Activated CD4-positive, alpha-beta memory T cell treated with anti-CD3 and anti-CD28 coated beads for 36 hours (primary cell): ENCODE measurements at places on chromosomes 1 and 21. TPM values are rescaled to one million over a fixed set of nuclear protein-coding genes. Genes with fewer than 3 reads are reported as not detected.

DNA sequence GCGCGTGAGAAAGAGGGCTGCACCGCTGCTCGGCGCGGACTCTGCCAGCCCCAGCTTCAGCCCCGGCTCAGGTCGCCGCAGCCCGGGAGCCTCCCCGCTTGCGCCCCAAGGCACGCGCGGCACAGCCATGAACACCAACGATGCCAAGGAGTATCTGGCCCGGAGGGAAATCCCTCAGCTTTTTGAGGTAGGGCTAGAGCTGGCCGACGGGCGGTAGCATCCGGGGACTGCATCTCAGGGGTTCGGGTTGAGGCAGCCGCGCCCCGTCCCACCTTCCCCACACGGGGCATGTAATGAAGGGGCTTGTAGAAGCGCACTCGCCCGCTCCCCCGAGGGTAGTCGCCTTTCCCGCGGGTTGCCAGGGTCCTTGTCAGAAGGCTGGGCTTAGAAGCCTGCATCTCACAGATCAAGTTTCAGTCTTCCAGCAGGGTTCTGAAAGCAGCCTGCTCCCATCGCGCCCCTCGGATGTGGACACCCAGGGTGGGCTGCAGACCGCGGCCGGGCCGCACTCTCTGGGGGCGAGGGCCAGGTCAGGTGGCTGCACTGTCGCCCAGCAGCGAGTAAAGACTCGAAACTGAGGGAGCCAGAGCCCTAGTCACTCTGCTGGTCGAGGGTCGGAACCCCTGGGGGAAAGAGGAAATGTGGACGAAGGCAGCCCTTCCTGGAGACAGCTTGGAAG, 507 bp downstream of the AK5 start:
- no peak overlapping the region for H3K27ac ChIP-seq
- DNase-seq: peak; percentile 50
- H3K27me3 ChIP-seq: peaks cover 5% of the 10 kb centered on the region
- peak overlapping the region; percentile 64 for H3K4me3 ChIP-seq

DNA sequence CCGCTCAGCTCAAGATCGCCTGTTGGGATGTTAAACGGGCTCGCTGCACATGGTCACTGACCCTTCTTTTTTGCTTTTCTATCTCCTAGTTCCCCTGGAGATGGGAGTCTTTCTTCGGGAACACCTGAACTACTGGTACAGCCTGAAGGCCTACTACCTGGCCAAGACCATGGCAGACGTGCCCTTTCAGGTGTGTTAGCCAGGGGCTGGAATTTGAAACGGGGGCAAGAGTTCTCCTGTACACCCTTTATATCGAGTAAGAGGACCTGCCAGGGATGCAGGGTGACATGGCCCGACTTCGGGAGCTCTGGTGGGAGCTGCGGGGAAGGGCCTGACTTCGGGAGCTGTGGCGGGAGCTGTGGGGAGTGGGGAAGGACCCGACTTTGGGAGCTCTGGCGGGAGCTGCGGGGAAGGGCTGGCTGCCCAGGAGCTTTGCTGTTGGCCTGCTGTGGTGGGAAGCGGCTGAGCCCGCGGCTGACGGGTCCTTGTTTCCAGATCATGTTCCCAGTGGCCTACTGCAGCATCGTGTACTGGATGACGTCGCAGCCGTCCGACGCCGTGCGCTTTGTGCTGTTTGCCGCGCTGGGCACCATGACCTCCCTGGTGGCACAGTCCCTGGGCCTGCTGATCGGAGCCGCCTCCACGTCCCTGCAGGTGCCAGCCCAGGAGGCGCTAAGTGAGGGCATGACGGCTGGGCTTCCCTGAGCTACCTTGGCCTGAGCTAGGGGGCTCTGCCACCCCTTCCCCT, 24.0 kb downstream of the TFF3 start:
- H3K27me3 ChIP-seq: no peaks in the 10 kb centered on the region
- H3K36me3 ChIP-seq: peaks cover 31% of the 10 kb centered on the region
- H3K4me1 ChIP-seq: no peaks in the 10 kb centered on the region
- H3K4me3 ChIP-seq: no peak overlapping the region
- no peak overlapping the region for H3K27ac ChIP-seq
- DNase-seq: no peak

- DNase-seq: no peak
- H3K27me3 ChIP-seq: peaks cover 6% of the 10 kb centered on the region
- no peaks in the 10 kb centered on the region for H3K36me3 ChIP-seq
- no peak overlapping the region for H3K4me3 ChIP-seq
- H3K4me1 ChIP-seq: no peaks in the 10 kb centered on the region
- no peak overlapping the region for H3K27ac ChIP-seq
Observed at GRCh38 chr1:199799116-199799515, 228.4 kb upstream of the NR5A2 start.

GRCh38 chr1:53766831-53767405, 28.0 kb upstream of the GLIS1 start:
- no peaks in the 10 kb centered on the region for H3K27me3 ChIP-seq
- no peak for DNase-seq
- H3K4me3 ChIP-seq: no peak overlapping the region
- H3K36me3 ChIP-seq: peaks cover 58% of the 10 kb centered on the region

DNA sequence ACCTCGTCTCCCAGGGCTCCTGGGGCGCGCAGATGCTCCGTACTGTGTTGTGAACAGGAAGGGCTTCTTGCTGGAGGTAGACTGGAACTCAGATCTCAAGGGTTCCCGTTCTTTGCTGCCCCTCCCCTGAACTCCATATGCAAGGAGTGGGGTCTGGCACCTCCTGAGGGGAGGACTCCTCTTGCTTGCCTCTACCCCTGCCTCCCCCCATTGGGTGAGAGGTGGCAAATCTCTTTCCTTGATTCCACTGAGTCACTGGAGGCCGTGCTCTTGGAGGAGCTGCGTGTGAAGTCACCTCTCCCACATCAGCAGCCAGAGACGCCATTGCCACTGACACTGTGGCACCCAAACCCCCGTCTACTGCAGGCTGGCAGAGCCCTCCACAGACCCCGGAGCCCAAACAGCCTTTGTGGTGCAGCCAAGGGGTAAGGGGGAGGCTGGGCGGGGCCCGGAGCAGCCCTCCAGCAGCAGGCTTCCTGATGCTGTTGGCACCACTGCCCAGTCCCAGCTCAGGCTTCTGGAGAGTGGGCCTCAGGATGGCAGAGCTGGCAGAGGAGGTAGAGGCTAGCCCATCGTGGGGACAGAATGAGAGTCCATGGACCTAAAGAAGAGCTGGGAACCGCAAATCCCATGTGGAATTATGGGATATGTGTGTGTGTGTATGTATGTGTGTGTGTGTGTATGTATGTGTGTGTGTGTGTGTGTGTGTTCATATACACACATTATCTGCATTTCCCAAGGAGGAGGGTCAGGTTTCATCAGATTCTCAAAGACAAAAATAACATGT, 104.9 kb upstream of the RUNX3 start:
- H3K36me3 ChIP-seq: no peaks in the 10 kb centered on the region
- peaks cover 52% of the 10 kb centered on the region for H3K4me1 ChIP-seq
- peaks cover 2% of the 10 kb centered on the region for H3K27me3 ChIP-seq

DNA sequence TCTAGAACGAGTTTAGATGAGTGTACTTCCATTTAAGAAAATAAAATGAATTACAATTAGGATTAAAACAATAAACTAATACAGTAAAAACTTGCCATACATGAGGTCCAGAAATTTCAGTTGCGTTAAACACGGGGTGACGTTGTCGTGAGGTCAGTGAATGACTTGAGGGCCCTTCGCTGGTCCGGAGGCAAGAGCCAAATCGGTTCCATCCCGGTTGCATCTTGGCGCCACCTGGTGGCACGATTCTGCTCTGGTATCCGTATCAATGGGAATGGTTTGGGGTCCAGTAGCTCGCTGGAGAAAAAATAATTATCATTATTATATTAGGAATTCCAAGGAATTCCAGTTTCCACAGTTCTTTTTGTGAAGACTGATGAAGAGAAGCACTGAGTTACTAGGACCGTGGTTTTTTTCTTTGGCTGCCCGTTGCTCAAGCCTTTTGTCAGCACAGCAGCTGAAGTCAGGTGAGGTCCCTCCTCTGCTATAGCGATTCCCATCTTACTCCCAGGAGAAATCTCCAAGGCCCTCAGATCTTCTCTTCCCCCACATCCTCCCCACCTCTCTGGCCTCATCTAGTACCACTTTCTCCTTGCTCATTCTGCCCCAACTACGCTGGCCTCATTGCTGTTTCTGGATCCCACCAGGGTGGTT, 161.4 kb downstream of the SLC35F3 start:
- H3K4me3 ChIP-seq: no peak overlapping the region
- peaks cover 12% of the 10 kb centered on the region for H3K27me3 ChIP-seq
- DNase-seq: peak; percentile 76
- H3K4me1 ChIP-seq: no peaks in the 10 kb centered on the region

GRCh38 chr1:171221665-171222591, 26.4 kb upstream of the FMO1 start:
- no peak overlapping the region for H3K4me3 ChIP-seq
- H3K4me1 ChIP-seq: no peaks in the 10 kb centered on the region
- H3K27ac ChIP-seq: no peak overlapping the region
- peaks cover 4% of the 10 kb centered on the region for H3K27me3 ChIP-seq

DNA sequence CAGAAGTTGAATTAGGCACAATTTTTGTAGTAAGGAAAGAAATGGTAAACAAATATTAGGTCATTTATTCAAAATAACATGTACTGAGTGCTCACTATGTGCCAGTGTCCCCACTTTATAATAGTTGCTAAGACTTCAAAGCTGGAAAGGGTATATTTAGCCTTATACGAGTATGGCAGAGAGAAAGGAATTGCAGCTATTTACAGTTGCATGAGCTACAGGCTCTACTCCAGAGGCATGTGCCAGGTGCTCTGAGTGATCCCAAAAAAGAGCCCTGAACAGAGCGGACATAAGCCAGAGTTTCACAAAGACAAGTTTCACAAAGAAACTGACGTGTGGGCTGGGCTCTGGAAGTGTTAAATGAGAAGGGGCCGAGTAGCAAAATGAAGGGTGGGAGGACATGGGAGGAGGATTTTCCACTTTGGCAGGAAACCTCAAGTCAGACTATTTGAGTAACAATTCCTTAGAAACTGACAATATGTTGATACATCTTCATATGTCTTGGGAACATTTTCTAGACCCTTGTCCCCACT, 40.9 kb downstream of the FASLG start:
- H3K4me3 ChIP-seq: no peak overlapping the region
- DNase-seq: peak; percentile 34
- peaks cover 50% of the 10 kb centered on the region for H3K4me1 ChIP-seq
- no peaks in the 10 kb centered on the region for H3K27me3 ChIP-seq
- peak overlapping the region; percentile 88 for H3K27ac ChIP-seq

GRCh38 chr1:205416322-205416721, 5.5 kb downstream of the LEMD1 start:
- no peak overlapping the region for H3K27ac ChIP-seq
- DNase-seq: no peak
- no peaks in the 10 kb centered on the region for H3K36me3 ChIP-seq
- H3K4me1 ChIP-seq: no peaks in the 10 kb centered on the region

DNA sequence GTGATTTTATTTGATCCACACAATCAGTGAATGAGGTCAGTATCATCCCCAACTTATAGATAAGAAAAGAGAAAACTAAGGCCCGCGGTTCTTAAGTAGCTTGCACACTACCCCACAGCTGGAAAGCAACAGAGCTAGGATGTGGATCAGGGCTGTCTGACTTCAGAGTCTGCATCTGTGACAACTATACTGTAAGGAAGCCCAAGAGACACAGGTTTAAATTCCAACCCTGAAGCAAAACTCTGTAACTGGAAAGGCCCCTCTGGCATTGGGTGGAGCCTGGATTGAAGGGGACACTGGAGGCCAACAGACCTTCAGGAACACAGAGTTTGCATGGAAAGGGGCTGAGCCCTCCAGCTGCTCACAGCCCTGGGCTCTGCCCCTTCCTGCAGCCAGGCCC, 40.2 kb downstream of the LGR6 start:
- peaks cover 15% of the 10 kb centered on the region for H3K27me3 ChIP-seq
- H3K4me3 ChIP-seq: no peak overlapping the region
- H3K27ac ChIP-seq: no peak overlapping the region
- H3K36me3 ChIP-seq: no peaks in the 10 kb centered on the region

- no peak for DNase-seq
- H3K4me3 ChIP-seq: no peak overlapping the region
- no peaks in the 10 kb centered on the region for H3K27me3 ChIP-seq
Observed at GRCh38 chr1:193451001-193451400, 264.6 kb upstream of the B3GALT2 start.

- no peak overlapping the region for H3K4me3 ChIP-seq
- DNase-seq: no peak
- no peaks in the 10 kb centered on the region for H3K27me3 ChIP-seq
- peaks cover 13% of the 10 kb centered on the region for H3K36me3 ChIP-seq
- peaks cover 8% of the 10 kb centered on the region for H3K4me1 ChIP-seq
Observed at GRCh38 chr1:3863231-3863935, 6.1 kb downstream of the DFFB start.

GRCh38 chr1:114024049-114024448, 44.8 kb downstream of the OLFML3 start:
- H3K27ac ChIP-seq: no peak overlapping the region
- DNase-seq: no peak
- no peaks in the 10 kb centered on the region for H3K36me3 ChIP-seq
- no peak overlapping the region for H3K4me3 ChIP-seq

DNA sequence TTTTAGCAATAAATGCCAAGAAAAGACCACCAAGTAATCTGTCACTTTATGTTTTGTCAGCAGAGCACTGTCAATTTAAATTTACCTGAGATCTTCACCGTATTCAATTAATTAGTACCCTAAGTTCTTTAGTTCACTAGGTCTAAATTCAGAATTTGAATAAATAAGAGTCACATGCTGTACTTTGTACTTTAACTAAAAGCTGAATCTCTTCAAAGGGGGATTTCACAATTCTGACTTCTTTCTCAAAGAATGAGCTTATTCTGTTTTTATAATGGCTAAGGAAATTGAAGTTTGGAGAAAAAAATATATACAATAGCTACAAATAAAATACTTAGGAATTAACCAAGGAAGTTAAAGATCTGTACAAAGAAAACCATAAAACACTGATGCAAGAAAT, 2.1 kb upstream of the GNG5 start:
- no peak overlapping the region for H3K27ac ChIP-seq
- DNase-seq: no peak
- no peaks in the 10 kb centered on the region for H3K27me3 ChIP-seq
- peaks cover 17% of the 10 kb centered on the region for H3K4me1 ChIP-seq
- peaks cover 16% of the 10 kb centered on the region for H3K36me3 ChIP-seq

The EEIG2 gene
- total RNA-seq: 8.7 TPM

The DCST1 gene
- 0.14 TPM for total RNA-seq

The KLF17 gene
- total RNA-seq: not detected

The CFAP298 gene
- total RNA-seq: 39.4 TPM

The TEDDM1 gene
- not detected for total RNA-seq

The AMY1A gene
- not detected for total RNA-seq

The RHCE gene
- total RNA-seq: 0.44 TPM

The GBP7 gene
- total RNA-seq: not detected

The MNDA gene
- total RNA-seq: not detected

The EXTL1 gene
- total RNA-seq: not detected

The CFAP45 gene
- 2.1 TPM for total RNA-seq
